ENCODE measurements at places on chromosomes 5 and 9.

DNA sequence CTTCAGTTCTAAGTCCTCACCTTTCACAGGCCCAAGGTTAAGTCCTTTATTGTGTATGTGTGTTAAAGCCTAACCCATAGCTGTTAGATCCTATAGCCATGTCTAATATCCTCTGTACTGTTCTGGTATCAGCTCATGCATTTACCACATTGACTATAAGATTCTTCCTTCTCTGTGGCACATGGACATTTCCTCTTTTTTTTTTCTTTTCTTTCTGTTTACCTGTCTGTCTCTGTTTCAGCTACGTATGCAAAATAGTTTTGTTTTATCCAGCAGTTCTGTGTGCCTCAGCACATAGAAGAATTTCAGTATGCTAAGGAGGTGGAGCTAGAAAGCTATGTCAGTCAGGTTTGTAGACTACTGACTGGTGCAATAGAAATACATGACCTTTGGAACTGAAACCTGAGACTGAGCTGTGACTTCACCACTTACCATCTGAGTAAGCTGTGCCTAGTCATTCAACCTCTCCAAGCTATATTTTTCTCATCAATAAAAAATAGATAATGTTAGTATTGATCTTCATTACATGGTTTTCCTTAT is 155.6 kb upstream of the VLDLR start:
- DNase-seq = no peak

DNA sequence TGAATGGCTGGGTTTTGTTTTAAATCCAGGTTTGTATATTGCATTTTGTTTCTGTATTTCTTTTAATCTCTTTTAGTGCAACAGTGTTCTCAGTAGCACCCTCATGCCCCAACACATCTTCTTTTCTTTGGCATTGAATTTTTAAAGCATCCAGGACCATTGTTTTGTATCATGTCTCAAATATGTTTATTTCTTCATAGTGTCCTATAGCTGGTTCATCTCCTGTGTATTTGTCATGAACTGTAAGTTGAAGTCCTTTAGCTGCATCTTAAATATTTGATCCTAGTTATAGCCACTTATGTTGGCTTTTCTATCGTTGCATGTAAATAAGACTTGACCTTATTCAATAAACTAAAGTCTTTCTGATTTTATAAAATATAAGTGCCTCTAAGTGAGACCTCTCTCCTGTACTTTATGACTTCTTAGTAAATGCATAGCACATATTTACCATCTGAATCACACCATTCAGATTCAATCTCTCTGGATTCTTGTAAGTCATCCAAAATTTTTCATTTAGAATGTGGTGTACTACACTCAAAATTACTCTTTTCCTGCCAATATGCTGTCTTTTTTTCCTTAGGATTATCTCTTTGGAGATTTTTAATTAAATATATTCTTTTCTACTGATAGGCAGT is 21.0 kb upstream of the ERCC6L2 start:
- no peak for DNase-seq

DNA sequence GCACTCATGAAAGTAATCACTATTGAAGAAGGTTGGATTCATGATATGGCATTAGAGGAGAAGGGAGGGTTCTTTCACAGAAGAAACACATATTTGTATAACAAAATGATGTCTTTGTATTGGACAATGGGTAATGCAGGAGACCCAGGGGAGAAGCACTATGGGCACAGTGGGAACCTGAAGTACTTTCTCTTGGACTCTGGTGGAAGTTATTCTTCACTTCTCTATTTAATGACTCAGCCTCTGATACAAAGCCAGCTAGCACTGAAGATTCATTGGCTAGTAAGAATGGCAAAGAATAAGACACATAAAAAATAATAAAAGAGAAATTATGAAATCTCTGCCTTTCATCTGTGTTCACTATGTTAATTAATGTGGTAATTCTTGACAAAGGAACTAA is 149.9 kb upstream of the PRR16 start:
- DNase-seq = no peak

GRCh38 chr5:132943362-132944022 is 19.9 kb downstream of the AFF4 start:
- DNase-seq = no peak

DNA sequence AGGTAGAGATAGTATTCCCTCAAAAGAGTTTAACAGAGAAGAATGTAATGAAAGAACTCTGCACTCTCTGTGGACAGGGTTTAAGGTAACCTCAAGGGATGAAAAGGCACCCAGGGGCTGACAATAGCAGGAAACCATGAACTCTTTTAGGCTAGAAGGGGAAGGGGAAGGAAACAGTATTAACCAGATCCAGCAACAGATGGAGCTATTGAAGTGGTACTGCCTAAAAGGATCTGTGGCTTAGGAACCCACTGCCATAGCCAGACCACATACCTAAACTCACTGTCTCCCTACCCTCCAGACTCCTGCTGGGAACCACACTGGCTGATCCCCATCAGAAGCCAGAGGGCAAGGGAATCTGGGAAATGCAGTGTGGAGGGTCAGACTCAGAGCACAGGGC is 35.5 kb downstream of the PLGRKT start:
- DNase-seq = no peak

- DNase-seq = no peak
Measured at GRCh38 chr5:55847837-55848236, 3.3 kb upstream of the IL31RA start.

GRCh38 chr9:98081477-98082219 is 25.1 kb downstream of the NANS start:
- DNase-seq = no peak

- no peak for DNase-seq
Measured at GRCh38 chr9:11340654-11341053, 727.9 kb upstream of the PTPRD start.

- DNase-seq = no peak
Measured at GRCh38 chr9:127485995-127486394, 34.7 kb downstream of the LRSAM1 start.
